Activated CD4-positive, alpha-beta T cell treated with anti-CD3 and anti-CD28 coated beads for 48 hours (primary cell): ENCODE measurements at places on chromosomes 4 and X.
A peak's percentile ranks its signal among the peaks of the same experiment; 100 is the strongest.

- DNase-seq, result peak; percentile 35
Measured at GRCh38 chrX:119870626-119871131, 854 bp downstream of the RNF113A start.

- no peak for DNase-seq
Measured at GRCh38 chrX:150572206-150572605, 3.8 kb downstream of the MTM1 start.

DNA sequence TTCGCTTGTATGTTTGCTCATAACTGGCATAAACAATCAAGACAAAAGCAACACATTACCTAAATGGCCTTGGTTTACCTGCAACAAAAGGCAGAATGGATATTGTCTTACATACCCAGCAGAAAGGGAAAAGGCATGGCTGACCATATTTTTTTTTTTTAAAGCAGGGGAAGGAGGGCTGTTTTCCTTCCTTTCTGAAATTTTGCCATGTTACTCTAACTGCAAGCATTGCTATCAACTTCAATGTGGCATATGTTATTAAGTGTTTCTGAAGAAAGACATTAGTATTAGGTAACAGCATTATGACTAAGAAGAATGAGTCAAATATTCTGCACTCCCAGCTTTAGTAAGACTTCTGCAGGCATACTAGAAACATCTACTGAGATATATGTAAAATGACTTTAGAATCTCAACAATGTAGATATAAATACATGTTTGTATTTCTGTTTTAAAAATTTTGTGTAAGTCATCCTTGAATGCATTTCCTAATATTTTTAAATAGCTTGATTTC, 512.6 kb upstream of the FAM241A start:
- no peak for DNase-seq

- DNase-seq, result no peak
Measured at GRCh38 chrX:56726605-56727004, 2.4 kb upstream of the NBDY start.

DNA sequence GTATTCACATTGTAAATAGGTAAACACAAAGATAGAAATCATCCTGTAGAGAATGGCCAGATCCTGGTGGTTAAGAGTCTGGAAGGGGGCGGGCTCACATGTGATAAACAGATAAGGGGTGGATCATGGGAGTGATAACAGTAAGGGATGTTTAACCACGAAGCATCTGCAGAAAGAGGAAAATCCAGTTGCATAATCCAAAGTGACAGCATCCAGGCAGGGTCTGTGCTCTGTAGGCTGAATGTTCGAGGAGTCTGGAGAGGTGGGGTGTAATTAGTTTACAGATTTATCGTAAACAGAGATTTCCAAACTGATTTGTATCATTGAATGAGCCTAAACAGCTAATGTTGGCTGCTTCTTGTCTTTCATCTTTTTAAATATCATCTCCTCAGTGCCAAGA, 1009.8 kb upstream of the SLIT2 start:
- no peak for DNase-seq

DNA sequence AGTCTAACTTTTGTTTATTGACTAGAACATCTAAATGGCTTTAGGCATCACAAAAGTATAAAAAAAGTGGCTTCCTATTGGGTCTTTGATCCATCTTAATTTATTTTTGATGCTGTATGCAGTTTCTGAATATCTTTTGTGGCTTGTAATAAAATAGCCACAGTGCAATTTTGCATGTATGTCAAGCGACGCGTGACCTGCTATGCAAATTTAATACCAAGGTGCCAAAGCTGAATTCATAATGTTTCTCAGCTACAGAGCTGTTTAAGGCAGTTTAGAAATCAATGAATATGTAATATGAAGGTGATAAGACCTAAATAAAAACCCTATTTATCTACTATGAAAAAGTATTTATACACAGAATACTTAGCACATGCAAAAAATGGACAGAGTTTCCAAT, 197.8 kb downstream of the AFF2 start:
- DNase-seq, result no peak

GRCh38 chrX:31435592-31435991, 363.8 kb upstream of the FTHL17 start:
- DNase-seq, result no peak
